Spinal cord (tissue), 10 donors: ENCODE measurements at places on chromosomes 16 and 17. TPM values are rescaled to one million over a fixed set of nuclear protein-coding genes. Genes with fewer than 3 reads are reported as not detected.

The TTLL6 gene
- 0.30 TPM for total RNA-seq

The MPV17L gene
- total RNA-seq: 7.5 TPM

The KRT33A gene
- total RNA-seq: not detected

The LGALS9B gene
- not detected for total RNA-seq

The CACNA1H gene
- 8.1 TPM for total RNA-seq

The CDRT15 gene
- total RNA-seq: not detected

DNA sequence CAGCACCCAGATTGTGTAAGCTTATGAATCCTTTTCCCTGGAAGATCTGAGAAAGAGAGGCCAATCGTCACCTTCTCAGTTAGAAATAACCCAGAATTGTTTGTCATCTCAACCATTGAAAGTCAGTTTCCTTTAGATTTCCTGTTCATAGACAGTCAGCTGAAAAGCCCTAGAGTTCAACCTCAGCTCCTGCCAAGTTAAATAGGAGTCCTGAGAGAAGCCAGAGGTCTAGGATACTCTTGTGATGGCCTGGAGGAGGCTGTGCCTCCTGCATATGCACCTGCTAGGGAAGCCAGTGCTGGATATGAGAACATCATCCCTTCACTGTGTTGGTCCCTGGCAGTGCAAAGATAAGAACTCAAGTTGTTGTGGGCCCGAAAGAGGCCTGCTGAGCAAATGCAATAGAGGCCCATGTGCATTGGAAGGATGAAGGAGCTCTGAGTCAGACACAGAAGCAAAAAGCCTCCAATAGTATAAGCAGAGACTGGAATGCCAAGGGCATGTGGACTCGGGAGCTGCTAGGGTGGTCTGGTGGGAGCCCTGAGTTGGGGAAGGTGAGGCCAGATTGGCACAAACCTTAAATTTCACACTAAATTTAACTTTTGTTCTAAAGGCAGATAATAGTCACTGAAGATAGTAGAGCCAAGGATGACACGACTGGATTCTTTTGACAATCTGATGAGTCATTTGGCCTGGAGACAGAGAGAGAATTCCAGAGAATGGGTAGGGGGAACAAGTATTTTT is 520.9 kb upstream of the CDH5 start:
- DNase-seq: no peak

- DNase-seq: no peak
These were observed 1.0 kb upstream of the CPD start for GRCh38 chr17:30377574-30378240.

DNA sequence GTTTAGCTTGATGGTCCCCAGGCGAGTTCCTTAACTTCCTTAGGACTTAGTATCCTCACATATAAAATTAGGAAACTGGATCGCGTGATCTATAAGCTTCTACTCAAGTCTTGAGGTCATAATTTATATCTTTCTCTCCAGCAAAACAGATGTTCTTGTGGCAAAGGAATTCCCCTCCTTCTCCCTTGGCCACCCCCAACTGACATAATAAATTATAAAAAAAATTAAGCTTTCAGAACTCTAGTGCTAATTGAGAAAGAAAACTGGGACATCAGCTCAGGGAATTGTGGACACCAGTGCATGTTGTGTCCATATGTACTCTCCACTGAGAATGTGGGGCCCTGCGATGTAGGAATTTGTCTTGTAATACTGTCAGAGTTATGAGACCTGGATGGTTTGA is 13.5 kb downstream of the GNAO1 start:
- no peak for DNase-seq

DNA sequence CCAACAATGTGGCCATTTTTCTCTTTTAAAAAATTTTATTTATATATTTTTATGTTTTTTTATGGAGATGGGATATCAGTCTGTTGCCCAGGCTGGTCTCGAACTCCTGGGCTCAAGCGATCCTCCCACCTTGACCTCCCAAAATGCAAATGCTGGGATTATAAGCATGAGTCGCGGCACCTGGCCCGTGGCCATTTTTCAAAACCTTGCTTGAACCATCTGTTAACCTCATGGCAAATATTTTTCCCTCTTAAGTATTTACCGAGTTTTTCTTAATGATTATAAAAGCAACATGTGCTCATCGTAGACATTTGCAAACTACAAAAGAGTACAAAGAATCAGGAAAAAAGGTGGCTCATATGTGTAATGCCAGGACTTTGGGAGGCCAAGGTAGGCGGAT is 127.6 kb downstream of the ABCC6 start:
- no peak for DNase-seq

GRCh38 chr16:16890964-16891363 is 512.0 kb downstream of the NPIPA7 start:
- DNase-seq: no peak
